ENCODE measurements at places on chromosomes 11 and 22. TPM values are rescaled to one million over a fixed set of nuclear protein-coding genes. Genes with fewer than 3 reads are reported as not detected.

The IL18 gene
- 34.3 TPM for total RNA-seq

The MYOD1 gene
- total RNA-seq = not detected

The DCDC1 gene
- 8.1 TPM for total RNA-seq

The C11orf16 gene
- not detected for total RNA-seq

The KRTAP5-11 gene
- not detected for total RNA-seq

The UBASH3B gene
- 7.4 TPM for total RNA-seq

The PLEKHB1 gene
- total RNA-seq = 58.1 TPM

The EED gene
- 30.5 TPM for total RNA-seq

The BTBD18 gene
- not detected for total RNA-seq

DNA sequence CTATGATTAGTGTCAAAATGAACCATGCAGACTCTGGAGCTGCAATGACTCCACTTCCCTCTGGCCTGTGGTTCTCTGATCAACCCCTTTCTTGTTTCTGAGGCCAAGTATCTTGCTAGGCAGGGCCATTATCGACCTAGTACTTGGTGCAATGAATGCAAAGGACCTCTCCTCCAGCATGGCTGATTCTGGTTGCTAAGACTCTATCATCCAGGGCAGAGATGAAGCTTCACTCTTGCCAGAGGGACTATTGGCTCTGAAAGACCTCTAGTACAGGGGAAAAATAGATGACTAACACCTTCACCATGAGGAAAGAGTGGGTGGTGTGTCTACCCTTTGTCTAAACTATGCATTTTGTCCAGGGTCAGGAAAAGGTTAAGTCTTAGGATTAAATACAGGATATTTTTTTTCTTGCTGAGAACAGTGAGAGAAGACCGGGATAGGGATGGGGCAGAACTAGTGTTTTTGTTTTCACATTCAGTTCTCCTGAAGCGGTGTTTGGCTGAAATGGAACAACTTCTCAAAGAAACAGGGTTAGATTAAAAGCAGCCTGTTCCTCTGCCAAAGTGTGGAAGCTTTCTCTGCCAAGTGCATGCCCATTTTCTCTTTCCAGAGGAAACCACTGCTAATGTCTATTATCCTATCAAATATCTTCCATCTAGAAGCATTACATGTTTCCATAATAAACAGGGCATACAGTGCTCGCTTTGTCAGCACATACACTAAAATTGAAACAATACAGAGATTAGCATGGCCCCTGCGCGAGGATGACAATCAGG is 5.0 kb upstream of the MTFP1 start:
- no peak for DNase-seq

- no peak for DNase-seq
Observed at GRCh38 chr11:103536335-103536722, 427.1 kb downstream of the DYNC2H1 start.

GRCh38 chr11:38423042-38423441 is 1825.0 kb upstream of the RAG2 start:
- no peak for DNase-seq

- DNase-seq = no peak
Observed at GRCh38 chr11:69450064-69450856, 31.2 kb upstream of the LINC01488 start.

DNA sequence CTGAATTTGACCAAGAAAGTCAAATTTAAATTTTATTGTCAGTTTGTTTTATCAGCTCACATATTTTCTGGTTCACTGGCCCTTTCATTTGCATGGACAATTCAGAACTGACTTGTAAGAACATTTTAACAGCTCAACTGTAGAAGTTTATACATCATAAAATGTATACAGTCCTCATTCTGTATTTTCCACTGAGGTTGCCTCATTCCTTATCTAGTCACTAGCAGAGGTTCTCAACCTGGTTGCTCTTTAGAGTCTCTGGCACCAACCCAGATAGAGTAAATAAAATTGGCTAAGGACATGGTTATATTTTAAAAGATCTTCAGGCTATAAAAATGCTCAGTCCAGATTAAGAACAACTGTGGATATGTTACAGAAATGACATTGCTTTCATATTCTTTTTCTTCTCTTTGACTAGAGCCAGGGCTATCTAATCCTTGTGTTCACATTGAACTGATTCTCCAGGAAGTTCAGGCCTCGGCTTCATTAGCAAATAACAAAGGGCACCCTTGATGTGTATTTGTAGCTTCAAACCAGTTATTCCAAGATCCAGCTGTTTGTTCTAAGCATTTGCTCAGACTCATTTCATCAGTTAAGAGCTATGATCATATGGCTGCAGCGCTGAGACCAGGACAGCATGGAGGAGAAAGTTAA is 782.5 kb downstream of the ETS1 start:
- no peak for DNase-seq

DNA sequence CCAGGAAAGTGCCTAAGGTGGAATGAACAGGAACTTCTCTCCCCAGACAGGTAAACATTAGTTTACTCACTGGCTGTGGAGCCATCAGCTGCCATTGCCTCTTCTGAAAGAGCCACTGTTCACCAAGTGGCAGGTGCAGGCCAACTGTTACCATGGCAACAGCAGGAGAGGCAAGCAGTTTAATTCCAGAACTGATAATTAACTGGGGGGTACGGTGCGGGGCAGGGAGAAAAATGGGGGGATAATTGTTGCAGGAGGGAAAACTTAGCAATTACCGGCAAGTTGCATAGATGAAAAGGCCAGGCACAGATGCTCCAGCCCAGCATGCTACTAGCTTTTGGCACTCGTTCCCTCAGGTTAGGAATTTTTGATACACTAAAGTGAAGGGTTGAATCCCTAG is 85.1 kb downstream of the TRIM44 start:
- DNase-seq = no peak

GRCh38 chr11:129960216-129961214 is 42.1 kb downstream of the PRDM10 start:
- DNase-seq = no peak

DNA sequence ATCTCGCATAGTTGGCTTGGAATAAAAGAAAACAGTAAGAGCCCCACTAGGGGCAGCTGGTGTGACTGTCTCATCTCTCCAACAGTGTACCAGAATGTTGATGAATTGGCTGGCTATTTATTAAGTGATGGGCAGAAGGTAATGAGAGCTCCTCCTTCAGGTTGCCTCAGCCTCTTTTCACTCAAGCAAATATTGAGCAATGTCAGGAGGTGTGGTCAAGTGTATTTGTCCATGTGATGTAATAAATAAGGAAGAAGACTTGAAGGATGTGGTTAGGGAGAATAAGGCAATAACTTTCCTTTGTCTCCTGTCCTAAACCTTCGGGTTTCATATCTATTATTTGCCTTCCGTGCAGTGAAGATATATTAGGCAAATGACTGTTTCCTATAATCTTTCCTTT is at the start of gene TCN1:
Gene TCN1, minus strand, starts transcription at position 91 of the 400 bp plus-strand sequence. Its CDS starts 17 bp downstream, at position 74.
- no peak for DNase-seq

- DNase-seq = no peak
Observed at GRCh38 chr22:50526834-50527801, 1.7 kb upstream of the SCO2 start.

GRCh38 chr11:65642014-65642671 is 4.2 kb downstream of the SIPA1 start:
- no peak for DNase-seq

DNA sequence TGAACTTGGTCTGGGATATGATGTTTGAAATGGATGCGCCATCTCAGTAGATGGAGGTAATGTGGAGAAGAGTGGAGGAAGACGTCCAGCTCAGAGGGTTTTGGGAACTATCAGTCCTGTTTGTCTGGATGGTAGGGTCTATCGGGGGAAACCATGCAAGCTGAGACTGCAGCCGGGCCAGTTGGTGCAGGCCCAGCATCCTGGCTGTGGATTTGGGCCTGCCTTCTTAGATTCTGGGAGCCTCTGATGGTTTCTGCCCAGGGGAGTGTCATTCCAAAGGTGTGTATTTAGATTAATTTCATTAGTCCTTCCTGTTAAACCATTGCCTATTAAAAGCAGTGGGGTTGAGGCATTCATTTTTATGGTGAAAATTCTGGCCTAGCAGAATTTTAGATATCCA is 31.6 kb downstream of the BMAL1 start:
- DNase-seq = no peak

- no peak for DNase-seq
Observed at GRCh38 chr22:24875862-24876506, 70.0 kb downstream of the SGSM1 start.

All from mucosa of gallbladder (tissue), 1 donor.